Activated effector memory CD4-positive, alpha-beta T cell treated with Interleukin-2 at 50 U/mL for 16 hours (primary cell): ENCODE measurements at places on chromosomes 3 and 15.

DNA sequence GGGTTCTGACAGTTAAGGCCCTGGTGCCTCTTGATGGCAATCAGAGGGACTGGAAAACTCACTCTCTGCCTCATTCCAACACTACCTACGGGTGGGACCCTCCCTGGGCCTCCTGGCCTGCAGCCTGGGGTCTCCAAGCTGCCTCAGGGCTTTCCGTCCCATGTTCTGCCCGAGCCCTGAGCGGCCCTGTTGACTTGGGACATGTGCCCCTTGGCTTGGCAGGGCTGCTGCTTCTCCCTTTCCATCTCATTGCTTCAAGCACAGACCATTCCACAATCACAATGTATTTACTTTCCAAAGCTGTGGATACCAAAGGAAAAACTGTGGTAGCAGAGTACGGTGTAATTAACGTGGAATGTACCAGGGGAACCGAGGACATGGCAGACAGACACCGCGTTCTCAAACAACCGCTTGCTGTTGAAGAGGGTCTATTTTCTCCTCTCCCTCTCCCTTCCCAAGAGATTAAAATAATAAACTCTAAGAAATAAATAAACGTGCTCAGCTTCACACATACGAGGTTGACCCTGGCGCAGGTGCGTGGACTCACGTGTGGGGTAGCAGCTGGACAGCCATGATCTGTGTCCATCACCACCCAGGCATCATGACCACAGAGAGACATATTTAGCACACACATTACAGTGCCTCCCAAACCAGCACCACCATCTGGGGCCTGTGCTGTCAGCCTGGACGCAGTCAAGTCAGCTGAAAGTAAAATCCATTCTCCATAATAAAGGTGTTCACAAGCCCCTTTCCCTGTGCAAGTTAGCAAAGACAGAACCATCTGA lies 172.0 kb downstream of the XXYLT1 start:
- DNase-seq = no peak

GRCh38 chr15:93563218-93563617 lies 474.2 kb upstream of the RGMA start:
- no peak for DNase-seq

GRCh38 chr15:29345549-29346525 lies 76.2 kb upstream of the NSMCE3 start:
- no peak for DNase-seq

DNA sequence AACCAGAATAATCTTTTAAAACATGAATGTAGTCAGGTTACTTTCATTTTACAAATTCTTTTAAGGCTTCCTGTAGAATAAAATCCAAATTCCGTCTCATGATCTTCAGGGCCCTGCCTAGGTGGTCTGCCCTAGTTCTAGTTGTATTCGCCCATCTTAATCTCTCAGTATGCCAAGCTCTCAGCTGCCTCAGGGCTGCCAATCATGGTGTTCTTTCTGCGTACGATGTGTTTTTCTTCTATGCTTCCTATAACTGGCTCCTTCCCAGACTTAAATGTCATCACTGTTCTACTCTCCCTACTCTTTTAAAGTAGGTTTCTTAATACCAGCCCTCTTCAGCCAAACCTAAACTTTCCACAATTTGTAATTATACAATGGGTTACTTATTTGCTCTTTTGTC lies 107.4 kb downstream of the GREM1 start:
- no peak for DNase-seq

DNA sequence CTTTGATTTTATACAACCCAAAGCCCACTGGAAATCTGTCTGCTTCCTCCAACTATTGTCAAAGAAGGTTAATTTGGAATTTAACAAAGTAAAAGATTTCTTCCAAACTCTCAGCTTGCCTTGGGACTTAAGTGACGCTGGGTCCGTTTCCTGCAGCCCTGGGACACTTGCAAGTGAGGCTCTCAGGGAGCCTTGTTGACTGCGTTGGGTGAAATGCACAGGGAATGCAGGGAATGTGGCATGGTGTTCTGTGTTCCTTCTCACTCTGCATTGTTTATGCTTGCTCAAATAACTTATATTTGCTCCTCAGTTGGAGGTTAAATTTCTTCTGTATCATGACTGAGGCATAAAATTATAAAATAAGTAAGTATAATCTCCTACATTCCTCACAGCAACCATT lies 60.9 kb upstream of the TJP1 start:
- no peak for DNase-seq

GRCh38 chr3:52077925-52078324 lies 21.6 kb upstream of the DUSP7 start:
- no peak for DNase-seq

DNA sequence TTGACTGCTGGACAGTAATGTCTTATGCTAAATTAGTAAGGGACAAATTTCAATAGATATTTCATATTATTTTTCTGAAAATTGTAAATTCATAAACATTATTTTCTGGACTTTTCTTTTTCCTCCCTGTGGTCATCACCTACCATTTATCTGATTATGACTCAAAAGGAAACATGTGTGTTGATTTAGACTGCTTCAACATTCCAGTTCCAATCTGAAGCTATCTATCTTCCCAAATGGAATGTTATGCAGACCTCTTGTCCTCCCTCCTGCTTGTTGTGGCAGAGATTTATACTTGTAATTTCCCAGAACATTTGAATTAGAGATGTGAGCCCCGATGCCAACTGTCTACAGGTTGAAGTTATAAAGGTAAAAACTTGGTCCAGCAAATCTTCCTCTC lies 803.4 kb downstream of the TUSC7 start:
- DNase-seq = no peak

GRCh38 chr3:187855131-187855530 lies 109.9 kb upstream of the BCL6 start:
- DNase-seq = no peak

- DNase-seq = no peak
These were observed 89.4 kb upstream of the ANKRD34C start for GRCh38 chr15:79193103-79193502.
